ENCODE measurements at places on chromosomes 1 and 21.

DNA sequence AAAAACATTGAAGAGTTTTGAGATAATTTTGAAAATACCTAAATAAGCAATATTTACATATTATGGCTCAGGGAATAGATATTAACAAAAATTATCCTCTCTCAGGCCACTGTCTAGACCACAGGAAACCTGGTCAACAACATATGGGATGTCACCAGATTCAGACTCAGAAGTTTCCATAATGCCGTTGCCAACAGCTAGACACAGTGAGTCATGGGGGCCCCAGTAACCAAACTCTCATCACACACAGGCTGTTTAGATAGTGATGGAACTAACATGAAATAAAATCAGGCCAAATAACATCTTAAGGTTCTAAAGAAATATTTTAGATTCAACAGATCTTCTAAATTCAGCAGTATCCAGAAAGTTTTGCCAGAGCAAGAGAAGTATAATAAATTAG lies 681.7 kb upstream of the ADAMTS5 start:
- no peak for DNase-seq

- no peak for DNase-seq
Measured at GRCh38 chr1:208928349-208929010, 655.0 kb upstream of the CAMK1G start.

GRCh38 chr1:225950905-225951497 lies 10.0 kb upstream of the LEFTY2 start:
- no peak for DNase-seq

- DNase-seq: no peak
Measured at GRCh38 chr21:40152476-40152875, 285.2 kb downstream of the PCP4 start.

DNA sequence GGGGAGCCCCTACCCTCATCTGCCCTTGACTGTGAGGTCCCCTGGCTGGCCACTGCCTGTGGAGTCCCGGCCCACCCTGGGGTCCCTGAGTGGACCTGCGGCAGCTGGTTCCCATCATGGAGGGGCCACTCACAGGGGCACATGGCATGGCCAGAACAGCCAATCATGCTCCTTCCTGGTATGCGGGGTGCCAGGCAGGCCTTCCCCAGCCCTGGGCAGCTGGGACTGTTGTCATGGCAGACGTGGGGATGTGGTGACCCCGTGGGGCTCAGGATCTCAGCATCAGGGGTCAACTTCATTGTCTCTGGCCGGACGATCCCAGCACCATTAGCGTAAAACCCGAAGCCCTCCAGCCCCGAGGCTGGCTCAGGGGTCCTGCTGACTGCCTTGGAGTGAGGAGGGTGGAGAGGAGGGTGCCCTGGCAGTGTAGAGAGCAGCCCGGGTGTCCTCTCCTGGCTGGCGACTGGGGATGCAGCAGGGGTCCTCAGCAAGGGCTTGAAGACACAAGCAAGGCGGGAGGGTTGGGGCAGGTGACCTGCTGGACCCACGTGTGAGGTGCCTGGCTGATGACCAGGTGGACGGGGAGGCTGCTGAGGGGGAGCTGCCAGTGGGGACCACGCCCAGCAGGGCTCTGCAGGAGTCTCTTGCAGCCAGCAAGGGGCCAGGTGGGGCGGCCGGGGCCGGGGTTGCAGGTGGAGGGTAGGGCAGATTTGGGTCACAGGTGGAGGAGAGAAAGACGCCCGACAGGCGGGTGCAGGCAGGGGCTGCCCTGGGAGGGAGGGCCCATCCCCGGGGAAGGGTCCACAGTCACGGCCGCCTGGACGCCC lies 45.1 kb downstream of the TRIM11 start:
- DNase-seq: no peak

DNA sequence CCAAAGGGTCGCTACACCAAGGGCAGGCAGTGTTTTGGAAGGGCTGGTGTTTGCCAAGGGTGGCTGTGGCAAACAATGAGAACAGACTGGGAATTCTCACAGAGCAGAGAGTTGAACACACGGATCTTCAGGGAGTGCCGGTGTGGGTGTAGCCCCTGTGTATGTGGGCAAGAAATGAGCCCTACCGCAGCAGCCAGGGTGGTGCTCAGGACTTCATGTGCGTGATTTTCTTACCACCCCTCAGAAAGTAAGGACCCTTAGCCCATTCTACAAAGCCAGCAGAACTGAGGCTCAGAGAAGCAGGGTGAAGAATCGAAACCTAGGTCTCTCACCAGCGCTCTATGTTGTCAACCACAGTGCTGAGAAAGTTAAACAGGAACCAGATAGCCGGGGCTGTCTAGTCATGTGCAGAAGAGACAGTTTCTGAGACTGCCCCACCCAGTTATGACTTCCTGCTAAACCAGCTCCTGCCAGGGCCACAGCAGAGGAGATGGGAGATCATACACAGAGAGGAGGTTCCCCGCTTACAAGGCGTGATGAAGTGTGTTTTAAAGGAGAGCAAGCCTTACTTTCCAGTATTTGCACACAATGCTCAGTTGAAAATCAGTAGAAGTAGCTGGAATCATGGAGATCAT lies 21.9 kb upstream of the MORC3 start:
- DNase-seq: no peak

DNA sequence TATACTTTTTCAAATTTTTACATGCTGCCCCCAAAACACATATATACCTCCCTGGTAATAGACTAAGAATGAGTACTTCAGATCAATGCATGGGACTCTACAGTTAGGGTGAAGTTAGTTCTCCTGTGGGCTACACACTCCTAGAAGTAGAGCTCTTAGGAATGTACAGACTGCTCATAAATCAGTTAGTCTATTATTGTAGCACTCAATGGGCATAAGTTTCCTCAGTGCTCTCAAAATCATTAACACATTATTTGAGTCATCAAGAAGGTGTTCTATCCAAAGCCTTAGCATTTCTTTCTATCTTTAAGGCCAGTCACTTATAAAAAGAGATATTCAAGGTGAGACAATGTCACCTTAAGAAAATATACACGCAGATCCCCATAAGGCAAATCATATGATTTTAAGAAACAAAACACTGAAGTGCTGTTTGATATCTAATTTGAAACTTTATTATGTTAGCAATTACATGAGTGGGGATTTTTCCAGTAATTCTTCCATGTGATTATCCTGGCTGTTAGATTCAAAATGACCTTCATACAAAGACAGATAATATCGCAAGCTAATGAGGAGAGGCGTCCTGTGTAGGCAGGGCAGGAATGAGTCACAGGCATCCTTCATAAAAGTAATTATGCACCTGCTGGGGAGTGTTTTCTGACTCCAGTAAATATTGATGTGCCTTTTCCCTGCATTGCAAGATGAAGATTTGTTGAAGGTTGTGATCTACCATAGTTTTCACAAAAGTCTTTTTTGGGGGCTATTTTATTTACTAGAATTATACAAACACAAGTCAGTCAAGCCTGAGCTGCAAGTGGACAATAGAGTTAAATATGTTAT lies 167.2 kb upstream of the ATP1B1 start:
- DNase-seq: no peak

DNA sequence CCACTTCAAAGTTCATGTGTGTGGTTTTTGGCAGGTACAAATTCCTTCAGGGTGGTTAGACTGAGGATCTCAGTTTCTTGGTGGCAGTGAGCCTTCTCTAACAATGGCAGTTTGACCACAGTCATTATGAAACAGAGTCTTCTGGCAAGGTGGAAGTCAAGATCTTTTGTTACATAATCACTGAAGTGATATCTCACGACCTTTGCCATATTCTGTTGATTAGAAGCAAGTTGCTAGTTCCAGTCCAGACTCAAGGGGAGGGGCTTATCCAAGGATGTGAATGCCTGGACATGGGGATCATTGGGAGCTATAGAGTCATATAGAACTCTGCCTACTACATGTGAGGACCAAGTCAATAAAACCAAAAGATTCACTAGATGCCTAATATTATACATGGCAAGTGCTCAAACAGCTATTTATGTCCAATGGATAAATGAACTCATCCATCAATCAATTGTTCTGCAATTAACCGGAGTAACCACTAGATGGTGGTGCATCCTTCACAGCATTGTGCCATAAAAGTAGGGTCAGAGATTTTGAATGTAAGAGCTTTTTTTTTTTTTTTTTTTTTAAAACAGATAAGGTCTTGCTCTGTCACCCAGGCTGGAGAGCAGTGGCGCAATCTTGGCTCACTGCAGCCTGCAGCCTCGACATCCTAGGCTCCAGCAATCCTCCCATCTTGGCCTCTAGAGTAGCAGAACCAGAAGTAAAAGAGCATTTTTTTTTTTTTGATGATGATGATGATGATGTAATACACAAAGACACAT lies 131.9 kb downstream of the CRB1 start:
- DNase-seq: peak; percentile 72

- peak; percentile 84 for DNase-seq
Measured at GRCh38 chr1:26848941-26849774, 13.8 kb upstream of the SFN start.
